ENCODE measurements at places on chromosomes 2 and 18.

- DNase-seq: no peak
These were observed 4.2 kb downstream of the CYP27A1 start for GRCh38 chr2:218786133-218786532.

- DNase-seq: no peak
These were observed 55.1 kb downstream of the RHOB start for GRCh38 chr2:20501974-20502373.

GRCh38 chr18:3027370-3027891 is 14.5 kb upstream of the LPIN2 start:
- DNase-seq: no peak

DNA sequence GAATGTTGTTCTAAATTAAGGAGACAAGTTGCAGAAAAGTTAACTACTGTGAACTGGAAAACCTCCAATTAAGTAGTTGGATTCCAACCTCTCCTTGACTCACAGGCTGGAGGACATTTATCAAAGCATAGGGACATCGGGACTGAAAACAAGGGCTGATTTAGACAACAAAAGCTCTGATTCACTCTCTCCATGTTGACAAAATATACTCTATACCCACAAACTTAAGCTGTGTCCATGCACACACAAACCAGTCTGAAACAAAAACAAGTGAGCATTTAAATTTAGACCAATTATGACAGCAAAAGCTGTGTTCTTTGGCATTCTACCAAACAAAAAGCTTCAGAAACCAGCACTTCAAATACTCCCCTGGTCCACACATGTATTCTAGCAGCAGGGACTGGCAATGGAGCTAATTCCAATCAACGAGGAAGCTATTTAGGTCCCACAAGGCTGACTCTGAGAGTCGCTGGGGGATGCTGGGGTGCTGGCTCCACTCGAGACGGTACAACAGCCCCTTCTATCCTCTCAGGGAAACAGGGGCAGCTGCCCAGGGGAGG is 71.4 kb downstream of the NXPH2 start:
- DNase-seq: no peak

DNA sequence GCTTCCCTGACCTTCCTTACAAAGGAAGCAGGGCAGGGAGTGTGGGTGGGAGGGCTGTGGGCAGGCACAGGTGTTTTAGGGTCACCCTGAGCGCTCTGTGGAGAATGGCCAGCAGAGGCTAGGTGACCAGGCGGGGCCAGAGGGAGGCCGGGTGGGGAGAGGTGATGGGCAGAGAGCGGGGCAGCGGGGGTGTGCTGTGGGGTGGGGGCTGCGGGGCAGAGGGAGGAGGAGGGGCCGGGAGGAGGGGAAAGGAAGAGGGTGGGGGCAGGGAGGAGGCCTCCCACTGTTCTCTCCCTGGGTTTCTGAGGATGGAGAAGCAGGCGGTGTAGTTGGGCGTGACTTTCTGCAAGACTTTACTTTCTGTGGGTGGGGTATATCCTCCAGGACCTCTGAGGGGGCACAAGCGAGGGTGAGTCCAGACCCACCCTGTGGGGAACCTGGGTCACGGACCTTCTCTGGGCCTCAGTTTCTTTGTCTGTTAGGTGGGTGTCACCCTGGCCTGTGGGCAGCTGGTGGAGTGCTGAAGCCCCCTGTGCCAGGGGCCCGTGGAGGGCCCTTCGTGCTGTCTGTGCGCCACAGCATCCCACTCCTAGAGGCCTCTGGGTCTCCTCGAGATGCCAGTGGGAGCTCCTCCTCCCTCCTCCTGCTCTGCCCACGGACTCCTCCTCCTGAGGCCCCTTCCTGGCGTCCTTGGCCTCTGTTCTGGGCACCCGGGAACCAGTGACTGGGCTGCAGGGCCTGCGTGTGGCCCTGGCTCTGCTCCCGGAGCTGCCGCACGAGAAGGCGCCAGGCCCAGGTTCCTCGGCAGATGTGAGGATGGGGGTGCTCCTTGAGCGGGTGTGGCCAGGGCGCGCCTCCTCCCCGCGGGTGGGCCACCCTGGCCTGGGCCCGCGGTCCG is 6.3 kb upstream of the NEU4 start:
- no peak for DNase-seq

DNA sequence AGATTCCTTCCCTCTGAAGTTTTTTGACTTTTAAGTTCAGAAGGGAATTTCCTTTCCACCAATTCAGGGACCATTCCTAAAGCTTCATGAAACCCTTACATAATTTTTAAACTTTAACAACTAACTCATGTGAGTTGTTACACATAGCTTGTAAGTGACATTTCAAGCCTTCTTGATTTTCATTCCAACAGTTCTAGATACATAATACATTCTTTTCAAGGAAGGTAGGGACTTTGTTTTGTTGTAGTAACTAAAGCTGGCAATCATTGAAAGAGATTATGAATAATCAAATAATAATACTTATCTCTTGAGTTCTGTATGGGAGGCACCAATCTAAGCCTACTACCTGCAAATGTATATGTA is 45.4 kb downstream of the SETBP1 start:
- DNase-seq: no peak

DNA sequence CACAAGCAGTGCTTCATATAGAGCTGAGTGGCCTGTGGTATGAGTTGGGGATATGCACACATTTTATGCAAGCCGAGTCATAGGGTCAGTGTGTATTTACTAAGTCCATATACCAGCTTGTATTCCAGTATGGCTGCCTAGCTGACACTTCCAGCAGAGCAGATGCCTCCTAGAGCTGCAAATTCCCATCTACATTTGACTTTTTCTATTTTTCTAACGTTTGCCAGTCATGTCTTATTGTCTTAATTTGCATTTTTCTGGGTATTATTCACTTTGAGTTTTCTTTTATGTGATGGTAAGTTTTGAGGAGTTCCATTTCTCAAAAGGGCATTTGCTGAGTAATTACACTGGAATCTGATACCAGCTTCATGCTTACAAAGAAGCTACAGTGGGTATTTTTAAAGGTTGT is 334.5 kb upstream of the CDH2 start:
- no peak for DNase-seq

DNA sequence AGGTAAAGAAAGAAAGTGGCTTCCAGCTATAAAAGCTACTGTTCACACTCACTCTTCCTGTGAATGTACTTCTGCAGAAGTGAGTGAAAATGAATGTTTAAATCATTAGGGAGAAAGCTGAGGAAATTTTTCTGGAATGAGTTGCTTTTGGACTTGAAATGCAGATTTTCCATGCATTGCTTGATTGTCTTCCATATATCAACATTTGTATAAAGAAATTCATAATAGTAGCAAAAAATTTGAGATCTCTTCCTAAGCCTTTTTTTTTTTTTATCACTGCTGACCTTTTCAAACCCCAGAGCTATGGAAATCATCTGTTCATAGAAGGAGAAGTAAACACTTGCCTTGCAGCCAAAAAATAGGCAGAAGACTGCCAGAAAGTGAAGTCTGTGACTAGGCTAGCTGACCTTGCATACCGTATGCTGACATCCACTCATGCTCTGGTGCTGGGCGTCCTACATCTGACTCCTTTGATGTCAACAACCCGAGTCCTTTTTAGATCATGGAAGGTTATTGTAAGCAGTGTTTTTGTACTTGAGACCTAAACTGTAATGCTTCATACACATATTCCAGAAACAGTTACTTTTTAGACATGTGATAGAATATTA is 154.5 kb upstream of the RASGRP3 start:
- no peak for DNase-seq

GRCh38 chr18:12819322-12819721 is 64.7 kb downstream of the PTPN2 start:
- DNase-seq: no peak

DNA sequence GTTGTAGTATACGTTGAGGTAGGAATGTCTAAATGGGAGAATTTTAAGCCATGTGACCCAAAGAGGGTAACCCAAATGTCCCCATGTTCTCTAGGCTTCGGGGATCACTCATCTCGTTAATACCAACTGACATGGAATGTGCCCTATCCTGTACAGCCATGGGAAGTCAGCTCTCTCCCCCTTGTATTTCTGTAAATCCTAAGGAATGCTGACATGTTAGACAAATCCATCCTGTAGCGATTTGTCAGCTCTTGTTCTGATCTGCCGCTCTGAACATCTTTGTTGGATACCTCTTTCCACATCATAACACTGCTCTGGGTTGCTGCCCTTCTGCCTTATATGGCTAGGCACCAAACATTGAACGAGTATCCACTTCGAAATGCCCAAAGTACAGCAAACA is 350.6 kb downstream of the RND3 start:
- DNase-seq: no peak

GRCh38 chr2:1730015-1730927 is 14.0 kb downstream of the PXDN start:
- DNase-seq: no peak

DNA sequence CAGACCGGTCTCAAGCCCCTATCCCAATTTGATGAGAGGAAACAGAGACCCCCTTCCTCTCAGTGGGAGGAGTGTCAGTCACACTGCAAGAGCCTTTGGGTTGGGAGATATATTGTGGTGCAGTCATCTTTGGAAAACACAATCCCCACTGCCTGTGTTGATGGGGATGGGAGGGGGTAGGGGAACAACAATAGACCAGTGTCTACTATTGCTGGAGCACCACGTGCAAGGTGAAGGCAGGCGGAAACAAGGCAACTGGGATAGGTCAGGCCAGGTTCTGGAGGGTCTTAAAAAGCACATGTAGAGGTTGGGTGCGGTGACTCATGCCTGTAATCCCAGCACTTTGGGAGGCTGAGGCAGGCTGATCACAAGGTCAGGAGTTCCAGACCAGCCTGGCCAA is 127.9 kb downstream of the ZFP36L2 start:
- no peak for DNase-seq

DNA sequence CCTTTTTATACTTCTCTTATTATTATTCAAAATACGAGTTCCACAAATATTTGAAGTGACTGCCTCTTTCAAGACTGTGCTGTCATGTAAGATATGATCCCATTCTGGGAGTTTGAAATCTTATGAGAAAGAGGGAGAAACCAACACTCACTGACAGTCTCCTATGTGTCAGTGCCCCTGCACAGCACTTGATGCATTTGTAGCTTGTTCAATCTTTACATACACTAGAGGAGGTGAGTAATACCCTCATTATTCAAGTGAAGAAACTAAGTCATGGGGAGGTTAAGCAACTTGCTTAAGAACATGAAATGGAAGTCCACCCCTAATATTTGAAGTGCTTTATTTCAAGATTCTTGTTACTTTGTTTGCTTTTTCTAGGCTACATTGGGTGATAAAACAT is 459.5 kb upstream of the FANCL start:
- no peak for DNase-seq

Data from activated naive CD8-positive, alpha-beta T cell treated with anti-CD3 and anti-CD28 coated beads, Interleukin-2, amount 50 U/mL, for 16 hours (primary cell).